Upper lobe of left lung (tissue), 6 donors: ENCODE measurements at places on chromosomes 11 and 22. TPM values are rescaled to one million over a fixed set of nuclear protein-coding genes. Genes with fewer than 3 reads are reported as not detected.

The AQP11 gene
- total RNA-seq: 0.91 TPM

The NR1H3 gene
- 37.3 TPM for total RNA-seq

The BBOX1 gene
- not detected for total RNA-seq

The AIFM3 gene
- total RNA-seq: 7.3 TPM
